Hematopoietic multipotent progenitor cell (in vitro differentiated cells): ENCODE measurements at places on chromosomes 1 and 21. TPM values are rescaled to one million over a fixed set of nuclear protein-coding genes. Genes with fewer than 3 reads are reported as not detected.
A peak's percentile ranks its signal among the peaks of the same experiment; 100 is the strongest.

ANGPTL1 gene
- not detected for total RNA-seq

DNA sequence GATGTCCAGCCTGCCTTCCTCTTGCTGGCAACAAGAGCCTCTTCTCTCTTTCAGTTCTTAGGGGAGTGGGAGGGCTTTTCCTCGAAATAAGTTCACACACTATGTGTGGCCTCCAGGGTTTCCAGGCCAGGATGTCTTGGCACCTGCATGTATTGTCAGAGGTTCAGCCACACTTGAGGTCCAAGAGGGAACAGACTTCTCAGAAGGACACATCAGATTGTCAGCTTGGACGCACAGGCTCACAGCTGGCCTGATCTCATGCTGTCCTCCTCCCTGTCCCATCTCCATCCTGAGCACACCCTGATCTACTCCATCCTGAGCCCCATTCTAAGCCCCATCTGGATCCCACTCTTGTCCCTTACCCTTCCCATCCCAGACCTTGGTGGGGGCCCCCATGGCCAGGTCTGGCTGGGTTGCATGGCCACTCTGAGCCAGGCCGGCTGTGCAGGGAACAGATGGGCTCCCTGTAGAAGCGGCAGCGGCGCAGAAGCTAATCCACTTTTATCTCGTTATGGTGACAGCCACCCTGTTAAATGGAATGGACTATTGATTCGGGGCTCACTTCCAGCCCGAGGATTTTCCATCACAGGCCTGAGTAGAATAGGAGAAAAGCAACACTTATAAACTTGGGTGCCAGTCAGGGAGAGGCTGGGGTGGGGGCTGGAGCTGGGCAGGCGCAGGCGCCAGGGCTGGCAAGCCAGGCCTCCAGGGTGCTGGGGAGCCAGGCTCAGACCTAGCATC is 85.1 kb upstream of the CSF3R start:
- no peak for DNase-seq

- no peak for DNase-seq
Observed at GRCh38 chr1:156551869-156552268, 20.5 kb downstream of the IQGAP3 start.

DNA sequence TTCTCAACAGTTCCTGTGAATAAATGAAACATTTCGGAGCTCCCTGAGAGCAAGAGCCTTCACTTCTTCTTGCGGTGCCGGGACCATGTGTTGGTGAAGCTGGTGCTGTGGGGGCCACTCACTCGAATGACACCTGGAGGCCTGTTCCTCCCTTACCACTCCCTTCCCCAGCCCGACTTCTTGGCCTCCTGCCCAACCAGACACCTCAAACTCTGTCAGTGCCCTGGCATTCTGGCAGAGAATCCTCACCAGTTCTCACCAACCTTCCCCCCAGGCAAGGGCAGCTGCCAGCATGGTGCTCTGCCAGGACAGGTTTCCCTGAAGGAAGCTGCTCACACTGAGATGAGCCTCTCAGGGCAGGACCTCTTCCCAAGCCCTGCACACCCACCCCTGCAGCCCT is 68.3 kb downstream of the MPZL1 start:
- no peak for DNase-seq

GRCh38 chr1:40851643-40852042 is 10.5 kb downstream of the CITED4 start:
- no peak for DNase-seq

GRCh38 chr21:37294679-37295078 is 27.5 kb upstream of the VPS26C start:
- DNase-seq = no peak

- no peak for DNase-seq
Observed at GRCh38 chr1:203175827-203176241, 208 bp upstream of the MYBPH start.

- DNase-seq = no peak
Observed at GRCh38 chr1:44610527-44611148, 63.6 kb downstream of the TMEM53 start.

DNA sequence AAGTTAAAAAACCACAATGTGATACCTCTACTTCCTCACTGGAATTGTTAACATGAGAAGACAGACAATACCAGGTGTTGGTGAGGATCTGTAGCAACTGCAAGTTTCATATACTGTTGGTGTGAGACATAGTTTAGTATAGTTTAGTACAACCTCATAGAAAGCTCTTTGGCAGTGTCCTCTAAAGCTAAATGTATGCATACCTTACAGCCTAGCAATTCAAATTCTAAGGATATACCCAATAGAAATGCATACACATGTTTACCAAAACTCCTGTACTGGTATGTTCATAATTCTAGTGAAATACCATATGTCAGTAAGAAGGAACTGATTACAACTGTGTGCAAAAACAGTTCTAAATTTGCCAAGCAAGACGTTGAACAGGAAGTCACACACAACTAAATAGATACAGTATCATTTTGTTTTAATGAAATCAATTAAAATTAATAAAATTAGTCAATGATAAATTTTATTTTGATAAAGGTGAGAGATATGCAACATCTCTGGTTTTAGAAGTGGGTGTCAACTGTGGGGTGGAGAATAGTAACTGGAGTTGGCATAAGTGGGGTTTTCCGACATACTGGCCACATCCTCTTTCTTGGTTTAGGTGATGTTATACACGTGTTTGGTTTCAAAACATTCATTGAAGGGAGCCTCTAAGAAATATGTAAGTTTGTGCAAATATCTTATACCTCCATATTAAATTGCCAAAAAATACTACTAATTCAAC is 450.7 kb downstream of the PTPRC start:
- DNase-seq = peak; percentile 78
